Mesothelial cell of epicardium (in vitro differentiated cells): ENCODE measurements at places on chromosomes 12 and 14. TPM values are rescaled to one million over a fixed set of nuclear protein-coding genes. Genes with fewer than 3 reads are reported as not detected.

Gene C12orf56
- total RNA-seq = 0.41 to 0.93 TPM (median 0.45 TPM) in 3 replicates

Gene GMFB
- total RNA-seq = 56.1 to 56.5 TPM (median 56.1 TPM) in 3 replicates

GRCh38 chr14:49971156-49972130 is 78.6 kb downstream of the ARF6 start:
- no peaks in the 10 kb centered on the region for H3K27me3 ChIP-seq
- H3K36me3 ChIP-seq = no peaks in the 10 kb centered on the region
- peak overlapping the region; percentile 98 for H3K27ac ChIP-seq
- H3K4me1 ChIP-seq = peaks cover 45% of the 10 kb centered on the region

DNA sequence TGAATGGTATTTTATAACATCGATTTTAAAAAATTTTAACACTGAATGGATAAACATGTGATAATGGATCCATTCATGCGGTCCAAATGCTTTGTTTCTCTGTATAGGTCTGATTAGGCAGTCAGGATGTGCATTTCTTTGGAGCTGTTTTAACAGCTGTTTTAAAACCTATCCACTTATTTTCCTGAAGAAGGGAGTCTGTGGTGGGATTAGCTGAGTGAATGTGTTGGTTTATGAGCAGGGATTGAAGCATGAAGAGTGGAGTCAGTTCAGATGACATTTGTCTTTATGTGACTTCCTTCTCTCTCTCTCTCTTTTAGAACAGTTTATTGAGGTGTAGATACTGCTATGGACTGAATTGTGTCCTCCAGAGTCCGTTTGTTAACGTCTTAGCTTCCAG is 37.7 kb downstream of the GLT8D2 start:
- peaks cover 2% of the 10 kb centered on the region for H3K36me3 ChIP-seq
- peaks cover under 1% of the 10 kb centered on the region for H3K4me1 ChIP-seq
- H3K4me3 ChIP-seq = no peak overlapping the region
- DNase-seq = no peak
- H3K27me3 ChIP-seq = peaks cover 6% of the 10 kb centered on the region
- H3K27ac ChIP-seq = no peak overlapping the region

DNA sequence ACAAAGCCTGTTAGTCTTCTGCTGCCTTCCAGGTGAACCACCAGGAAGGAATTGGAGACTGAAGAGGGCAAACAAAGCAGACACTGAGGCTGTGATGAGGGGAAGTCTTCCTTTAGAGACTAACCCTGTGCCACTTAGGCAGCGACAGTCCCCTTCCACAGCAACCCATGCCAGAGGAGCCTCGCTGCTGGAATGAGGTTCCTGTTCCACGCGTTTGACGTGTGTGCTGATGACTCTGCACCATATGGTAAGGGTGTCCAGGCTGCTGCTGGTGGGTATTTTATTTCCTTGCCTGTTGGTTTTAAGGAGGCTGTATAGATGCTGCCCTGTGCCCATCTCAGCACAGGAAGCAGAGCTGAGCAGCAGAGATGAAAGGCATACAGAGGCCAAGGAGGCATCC is 361.9 kb upstream of the FKBP4 start:
- DNase-seq = no peak
- H3K4me1 ChIP-seq = no peaks in the 10 kb centered on the region
- H3K36me3 ChIP-seq = no peaks in the 10 kb centered on the region
- H3K27ac ChIP-seq = no peak overlapping the region
- no peak overlapping the region for H3K4me3 ChIP-seq
- H3K27me3 ChIP-seq = no peaks in the 10 kb centered on the region
